NCI-H1694 (cell line): ENCODE measurements at places on chromosomes 4 and X.

GRCh38 chr4:186724058-186724863 lies 605 bp upstream of the FAT1 start:
- DNase-seq = no peak

DNA sequence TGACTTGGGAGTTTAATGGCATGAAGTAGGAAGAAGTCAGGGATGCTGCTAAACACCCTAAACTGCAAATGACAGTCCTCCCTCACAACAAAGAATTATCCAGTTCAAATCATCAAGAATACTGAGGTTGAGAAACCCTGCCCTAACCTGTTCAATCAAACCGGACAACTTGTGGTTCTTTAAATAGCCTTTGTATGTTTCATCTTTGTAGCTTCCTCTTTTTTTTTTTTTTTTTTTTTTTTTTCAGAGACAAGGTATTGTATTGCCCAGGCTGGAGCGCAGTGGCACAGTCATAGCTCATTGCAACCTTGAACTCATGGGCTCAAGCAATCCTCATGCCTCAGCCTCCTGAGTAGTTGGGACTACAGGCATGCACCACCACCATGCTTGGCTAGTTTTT lies 52.5 kb upstream of the TTC29 start:
- no peak for DNase-seq

GRCh38 chr4:141486375-141486997 lies 149.9 kb upstream of the IL15 start:
- no peak for DNase-seq

DNA sequence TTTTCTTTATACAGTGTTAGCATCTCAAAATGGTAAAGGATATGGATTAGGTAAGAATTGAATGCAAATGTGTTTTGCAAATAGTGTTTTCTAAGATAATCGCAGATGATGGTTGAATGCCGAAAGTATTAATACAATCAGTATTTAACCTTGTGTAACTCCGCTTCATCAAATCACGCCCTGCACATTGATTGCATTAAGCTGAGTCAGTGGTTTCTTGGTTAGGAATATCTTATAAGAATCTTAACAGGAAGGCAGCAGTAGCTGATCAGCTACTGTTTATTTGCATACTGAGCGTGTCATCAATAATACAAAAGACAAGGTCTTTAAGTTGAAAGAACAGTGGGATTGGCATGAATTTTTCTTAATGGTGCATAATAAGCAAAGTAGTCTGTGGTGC lies 545.4 kb downstream of the RPA4 start:
- DNase-seq = no peak

- no peak for DNase-seq
Measured at GRCh38 chr4:117596917-117597480, 437.3 kb upstream of the NDST3 start.

DNA sequence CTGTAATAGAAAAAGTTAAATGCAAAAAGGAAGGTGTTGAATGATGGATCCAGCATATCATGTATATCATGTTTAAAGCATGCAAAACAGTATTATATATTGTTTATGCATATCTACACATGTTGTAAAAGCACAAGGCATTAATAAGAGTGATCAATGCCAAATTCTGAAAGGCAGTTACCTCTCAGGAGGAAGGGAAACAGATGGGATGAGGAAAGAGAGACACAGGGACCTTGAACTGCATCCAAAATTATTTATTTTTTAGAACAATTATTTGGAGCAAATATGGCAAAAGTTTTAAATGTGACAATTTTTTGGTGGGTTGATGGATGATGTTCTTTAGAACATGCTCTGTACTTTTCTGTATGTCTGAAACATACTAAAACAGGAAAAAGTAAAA lies 193.4 kb downstream of the CLCN4 start:
- no peak for DNase-seq

DNA sequence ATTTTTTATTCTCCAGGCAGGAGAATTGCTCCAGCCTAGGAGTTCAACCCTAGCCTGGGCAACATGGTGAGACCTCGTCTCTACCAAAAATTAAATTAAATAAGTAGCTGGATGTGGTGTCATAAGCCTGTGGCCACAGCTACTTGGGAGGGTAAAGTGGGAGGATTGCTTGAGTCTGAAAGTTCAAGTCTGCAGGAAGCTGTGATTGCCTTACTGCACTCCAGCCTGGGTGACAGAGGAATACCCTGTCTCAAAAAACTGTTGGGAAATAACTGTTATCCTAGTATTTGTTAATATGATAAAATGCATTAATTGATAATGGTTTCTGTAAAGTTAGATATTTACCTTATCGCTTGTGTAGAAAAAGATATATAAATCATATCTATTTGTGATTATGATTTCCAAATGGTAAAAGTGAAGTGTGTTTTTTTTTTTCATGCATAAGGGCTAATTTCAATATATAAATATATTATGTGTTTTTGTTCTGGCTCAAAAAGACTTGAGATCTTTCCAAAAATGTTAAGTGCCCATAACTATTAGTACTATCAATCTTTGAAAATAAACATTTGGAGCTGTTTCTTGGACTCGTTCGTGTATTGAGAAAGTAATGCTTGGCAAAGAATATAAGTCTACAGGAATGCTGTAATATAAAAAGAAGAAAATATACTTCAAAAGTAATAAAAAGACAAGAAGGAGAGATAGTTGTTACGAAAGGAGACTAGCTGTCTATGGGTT lies 396.6 kb downstream of the ADGRL3 start:
- no peak for DNase-seq

- DNase-seq = no peak
Measured at GRCh38 chrX:43718081-43718480, 62.0 kb downstream of the MAOA start.

GRCh38 chr4:88758264-88758663 lies 60.6 kb upstream of the NAP1L5 start:
- no peak for DNase-seq

GRCh38 chr4:122548452-122548851 lies 72.4 kb downstream of the IL21 start:
- no peak for DNase-seq

DNA sequence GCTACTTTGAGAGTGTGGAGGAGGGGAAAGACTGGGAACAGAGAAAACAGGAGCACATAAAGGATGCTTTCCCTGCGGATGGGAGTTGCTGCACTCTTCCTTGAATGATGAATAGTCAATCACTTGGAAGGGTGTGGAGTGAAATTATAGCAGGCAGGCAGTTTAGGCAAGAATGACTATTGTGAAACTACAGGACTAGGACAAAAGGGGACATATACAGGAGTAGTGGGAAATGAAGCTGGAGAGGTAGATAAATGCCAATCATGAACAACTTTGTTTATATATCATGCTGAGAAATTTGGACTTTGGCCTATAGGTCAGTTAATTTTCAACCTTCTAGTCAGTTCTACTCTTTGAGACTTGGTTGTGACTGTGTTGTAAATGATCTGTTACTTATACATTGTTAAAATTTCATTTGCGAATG lies 76.9 kb downstream of the PAQR3 start:
- DNase-seq = no peak

GRCh38 chr4:165207431-165208220 lies at the start of gene KLHL2:
Gene KLHL2 (plus strand): TSS chr4:165207561. CDS start chr4:165207877, 316 bp downstream.
- DNase-seq = peak; percentile 20

GRCh38 chr4:37434469-37434868 lies 189.9 kb downstream of the NWD2 start:
- DNase-seq = peak; percentile 5

- DNase-seq = no peak
Measured at GRCh38 chr4:152806501-152807125, 26.9 kb downstream of the ARFIP1 start.

DNA sequence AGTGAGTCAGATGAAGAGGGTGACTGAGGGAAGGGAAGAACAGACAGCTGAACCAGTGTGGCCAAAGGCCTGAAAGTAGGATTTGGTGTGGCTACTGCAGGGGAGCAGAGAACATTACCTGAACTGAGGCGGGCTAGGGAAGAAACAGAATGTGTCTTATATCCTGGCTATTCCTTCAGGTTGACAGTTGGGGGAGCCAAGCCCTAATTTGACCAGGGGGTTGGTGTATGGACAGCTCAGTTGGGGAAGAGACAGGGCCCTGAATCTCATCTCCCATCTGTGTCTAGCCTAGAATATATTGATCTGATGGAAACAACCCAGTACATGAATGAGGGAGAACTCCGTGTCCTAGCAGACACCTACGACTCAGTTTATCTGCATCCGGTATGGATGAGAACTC lies 4.2 kb downstream of the HDAC6 start:
- no peak for DNase-seq

DNA sequence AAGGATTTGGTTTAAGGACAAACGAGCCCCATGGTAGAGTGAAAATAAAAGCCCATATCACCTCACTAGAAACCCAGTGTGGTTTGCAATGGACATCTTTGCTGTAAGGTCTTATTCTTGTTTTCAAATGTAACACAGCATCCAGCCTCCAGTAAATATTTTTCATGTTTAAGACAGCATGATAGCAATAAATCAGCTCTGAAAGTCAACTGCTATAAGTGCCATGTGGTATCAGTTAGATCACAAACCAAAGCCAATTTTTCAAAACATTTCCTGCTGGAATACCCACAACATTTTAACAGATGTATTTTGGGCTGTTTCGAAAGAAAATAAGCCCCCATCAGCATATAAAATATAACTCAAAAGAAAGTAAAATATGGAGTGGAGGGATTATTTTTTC lies 24.0 kb upstream of the SCML1 start:
- no peak for DNase-seq

DNA sequence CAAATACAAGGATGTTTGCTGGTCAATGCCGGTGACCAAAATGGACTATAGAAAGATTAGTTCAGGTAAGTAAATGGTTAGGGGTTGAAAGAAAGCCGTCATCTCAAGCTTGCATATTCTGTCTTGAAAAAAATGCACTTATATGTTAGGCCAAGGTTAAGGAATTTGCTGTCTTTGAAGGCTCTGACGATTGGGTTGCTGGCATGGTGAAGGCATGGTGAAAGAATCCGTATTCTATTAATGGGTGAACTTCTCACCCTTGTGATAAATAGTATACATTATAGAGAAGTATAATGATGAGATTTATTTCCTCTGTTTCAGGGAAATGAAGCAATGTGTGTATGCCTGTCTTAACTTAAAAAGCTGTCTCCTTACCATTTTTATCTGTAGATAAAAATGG lies 132.6 kb downstream of the ADGRL3 start:
- DNase-seq = no peak

- peak; percentile 87 for DNase-seq
Measured at GRCh38 chr4:6250235-6250983, 19.2 kb upstream of the WFS1 start.

DNA sequence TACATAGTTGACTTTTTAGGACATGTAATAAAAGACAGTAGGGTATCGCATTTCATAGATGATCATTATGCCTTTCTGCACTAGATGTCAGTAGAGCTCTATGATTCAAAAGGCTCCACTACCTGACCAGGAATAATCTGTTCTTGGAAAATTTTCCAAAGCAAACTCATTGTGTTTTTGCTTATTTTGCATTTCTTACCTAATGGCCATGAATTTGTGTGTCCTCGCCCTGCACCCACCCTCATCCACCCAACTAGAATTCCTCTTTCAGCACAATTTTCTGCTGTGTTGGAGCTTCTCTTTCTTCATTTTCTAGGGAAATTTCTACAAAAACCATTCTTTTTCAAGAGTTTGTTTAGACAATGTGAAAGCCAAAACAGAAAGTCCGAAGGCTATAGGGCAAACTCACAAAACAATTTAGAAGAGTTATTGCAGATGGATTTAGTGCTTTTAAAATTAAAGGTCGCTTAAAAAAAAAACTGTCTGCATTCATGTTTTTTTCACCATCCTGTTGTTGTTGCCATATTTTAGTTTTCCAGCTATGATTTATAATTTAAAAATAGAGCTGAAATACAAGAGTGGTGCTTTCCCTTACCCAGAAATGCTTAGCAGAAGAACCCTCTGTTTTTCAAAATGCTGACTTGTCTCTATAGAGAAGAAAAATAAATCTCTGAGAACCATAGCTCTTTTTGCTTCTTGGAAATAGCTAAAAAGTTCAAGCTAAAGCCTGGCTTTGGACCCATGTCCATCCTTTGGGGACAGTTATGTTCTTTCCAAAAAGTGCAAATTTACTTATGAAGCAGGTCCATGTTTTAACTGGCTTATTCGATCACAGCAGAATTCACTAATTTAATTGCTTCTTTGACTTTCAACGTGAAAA lies 183.7 kb downstream of the SPATA18 start:
- peak; percentile 76 for DNase-seq

GRCh38 chr4:147368948-147369347 lies 111.9 kb upstream of the EDNRA start:
- no peak for DNase-seq

DNA sequence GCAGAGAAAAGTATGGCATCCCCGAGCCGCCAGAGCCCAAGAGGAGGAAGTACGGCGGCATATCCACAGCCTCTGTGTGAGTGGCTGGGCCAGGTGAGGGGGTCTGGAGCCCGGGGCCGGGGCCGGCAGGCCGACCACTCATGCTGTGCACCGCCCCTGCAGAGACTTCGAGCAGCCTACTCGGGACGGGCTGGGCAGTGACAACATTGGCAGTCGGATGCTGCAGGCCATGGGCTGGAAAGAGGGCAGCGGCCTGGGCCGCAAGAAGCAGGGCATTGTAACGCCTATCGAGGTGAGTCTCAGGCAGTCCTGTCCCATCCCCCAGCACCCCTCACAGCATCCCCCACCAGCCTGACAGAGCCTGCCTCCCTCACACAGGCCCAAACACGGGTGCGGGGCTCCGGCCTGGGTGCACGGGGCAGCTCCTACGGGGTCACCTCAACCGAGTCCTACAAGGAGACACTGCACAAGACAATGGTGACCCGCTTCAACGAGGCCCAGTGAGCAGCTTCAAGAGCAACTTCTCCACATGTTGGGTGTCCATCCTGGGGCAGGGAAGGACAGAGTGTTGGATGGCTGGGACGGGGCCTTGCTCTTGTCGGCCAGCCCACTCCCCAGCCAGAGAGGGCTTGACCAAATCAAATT lies 7.4 kb upstream of the UBA1 start:
- DNase-seq = no peak

GRCh38 chr4:117971403-117971802 lies 62.9 kb upstream of the NDST3 start:
- no peak for DNase-seq

GRCh38 chrX:118545510-118545909 lies 49.9 kb downstream of the DOCK11 start:
- no peak for DNase-seq

GRCh38 chrX:46072791-46073190 lies 472.4 kb downstream of the ZNF674 start:
- DNase-seq = no peak

GRCh38 chr4:29549342-29549741 lies 1170.8 kb upstream of the PCDH7 start:
- no peak for DNase-seq

- DNase-seq = no peak
Measured at GRCh38 chr4:87855559-87855958, 22.8 kb downstream of the MEPE start.

- no peak for DNase-seq
Measured at GRCh38 chrX:108169768-108170167, 78.2 kb downstream of the ATG4A start.

DNA sequence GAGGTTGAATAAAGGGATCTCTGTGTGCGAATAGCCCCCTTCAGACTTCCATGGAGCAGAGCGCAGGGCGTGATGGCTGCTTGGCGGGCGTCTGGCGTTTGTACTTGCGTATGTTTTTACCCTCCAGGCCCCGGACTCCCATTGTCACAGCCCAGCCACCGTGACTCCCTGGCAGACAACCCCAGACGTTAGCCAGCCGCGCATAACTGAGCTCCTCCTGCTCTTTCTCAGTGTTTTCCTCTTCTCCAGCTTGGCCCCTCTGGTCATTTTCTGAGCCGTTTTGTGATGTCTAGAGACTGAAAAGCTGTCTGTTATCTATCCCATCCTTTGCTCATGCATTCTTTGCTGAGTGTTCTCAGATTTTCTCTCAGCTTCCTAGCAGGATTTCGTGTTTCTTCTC lies 54.3 kb downstream of the IGFBP7 start:
- no peak for DNase-seq
